ENCODE measurements at places on chromosomes 6 and 20.
A peak's percentile ranks its signal among the peaks of the same experiment; 100 is the strongest.

DNA sequence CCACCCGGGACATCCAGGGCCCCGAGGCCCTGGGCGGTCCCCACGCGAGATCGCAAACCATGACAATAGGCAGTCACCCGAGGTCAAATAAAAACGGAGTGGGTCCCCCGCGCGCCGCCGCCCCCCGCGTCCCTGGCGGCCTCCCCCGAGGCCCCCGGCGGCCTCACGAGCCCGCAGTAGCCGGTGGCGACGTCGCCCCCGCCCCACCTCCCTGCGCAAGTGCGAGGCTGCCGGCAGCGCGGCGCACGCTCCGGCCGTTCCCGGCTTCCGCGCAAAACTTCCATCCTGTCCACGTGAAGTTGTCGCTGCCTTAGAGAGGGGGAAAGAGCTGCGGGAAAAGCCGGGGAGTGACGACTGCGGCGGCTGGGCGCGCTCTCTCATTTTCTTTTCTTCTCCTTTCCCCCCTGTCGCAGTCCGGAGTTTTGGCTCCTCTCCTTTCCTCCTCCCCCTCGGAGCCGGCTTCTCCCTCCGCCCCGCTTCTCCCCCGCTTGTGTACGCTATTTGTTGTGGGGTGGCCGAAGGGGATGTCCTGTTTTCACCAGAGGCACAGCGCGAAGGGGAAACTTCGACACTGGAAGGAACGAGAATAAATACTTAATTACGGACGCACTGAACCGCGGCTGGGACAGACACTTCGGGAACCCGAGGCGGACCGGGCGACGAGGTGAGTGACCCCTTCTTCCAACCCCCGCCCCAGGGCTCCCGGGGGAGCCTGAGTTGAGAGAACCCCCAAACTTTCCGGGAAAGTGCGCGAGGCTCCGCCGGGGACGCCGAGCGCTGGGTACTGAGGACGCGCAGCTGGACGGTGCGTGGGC lies at the start of gene EYA4:
Gene EYA4 (plus strand): TSS at position 272 of the 815 bp plus-strand sequence. CDS start 33,424 bp downstream, outside the sequence.
- no peak for DNase-seq

GRCh38 chr6:43243664-43244321 lies 512 bp downstream of the TTBK1 start:
- no peak for DNase-seq

- no peak for DNase-seq
Measured at GRCh38 chr6:43736844-43737243, 33.2 kb upstream of the VEGFA start.

- peak; percentile 14 for DNase-seq
Measured at GRCh38 chr20:13259921-13260320, 38.8 kb downstream of the ISM1 start.
